ENCODE measurements at places on chromosomes 1 and 21. TPM values are rescaled to one million over a fixed set of nuclear protein-coding genes. Genes with fewer than 3 reads are reported as not detected.
A peak's percentile ranks its signal among the peaks of the same experiment; 100 is the strongest.

GRCh38 chr1:147798731-147799130, 38.3 kb upstream of the GJA5 start:
- DNase-seq, result no peak

DNA sequence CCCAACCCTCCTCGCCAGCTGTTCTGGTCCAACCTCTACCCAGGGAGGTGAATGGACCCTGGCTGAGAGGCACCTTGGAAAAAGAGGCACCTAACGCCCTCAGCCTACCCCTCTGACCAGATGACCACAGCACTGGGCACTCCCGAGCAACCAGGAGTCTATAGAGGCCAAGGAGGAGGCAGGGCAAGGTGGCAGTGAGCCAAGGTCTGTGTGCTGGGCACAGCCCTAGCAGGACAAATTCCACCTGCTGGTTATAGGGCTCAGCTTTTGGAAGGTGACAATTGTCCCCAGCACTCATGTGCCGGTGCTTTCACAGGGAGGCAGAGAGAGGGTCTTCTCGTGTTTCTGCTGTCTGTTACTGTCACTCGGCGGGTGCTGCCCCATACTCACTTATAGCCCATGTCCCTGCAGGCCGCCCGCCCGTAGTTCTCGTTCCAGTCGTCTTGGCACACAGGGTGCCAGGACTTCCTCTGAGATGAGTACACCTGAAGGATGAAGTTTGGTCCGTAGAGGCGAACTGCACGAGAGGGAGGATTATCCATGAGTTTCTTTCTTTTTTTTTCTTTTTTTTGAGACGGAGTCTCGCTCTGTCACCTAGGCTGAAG, 27.8 kb downstream of the TMPRSS2 start:
- DNase-seq, result no peak

GRCh38 chr1:1577367-1578011, 2.8 kb upstream of the SSU72 start:
- no peak for DNase-seq

GRCh38 chr1:63818567-63819325, 44.9 kb downstream of the ROR1 start:
- DNase-seq, result peak; percentile 15

- no peak for DNase-seq
These were observed 35.6 kb downstream of the CAMSAP2 start for GRCh38 chr1:200774311-200774710.

- DNase-seq, result no peak
These were observed 180.1 kb downstream of the ZBTB18 start for GRCh38 chr1:244231193-244231571.

DNA sequence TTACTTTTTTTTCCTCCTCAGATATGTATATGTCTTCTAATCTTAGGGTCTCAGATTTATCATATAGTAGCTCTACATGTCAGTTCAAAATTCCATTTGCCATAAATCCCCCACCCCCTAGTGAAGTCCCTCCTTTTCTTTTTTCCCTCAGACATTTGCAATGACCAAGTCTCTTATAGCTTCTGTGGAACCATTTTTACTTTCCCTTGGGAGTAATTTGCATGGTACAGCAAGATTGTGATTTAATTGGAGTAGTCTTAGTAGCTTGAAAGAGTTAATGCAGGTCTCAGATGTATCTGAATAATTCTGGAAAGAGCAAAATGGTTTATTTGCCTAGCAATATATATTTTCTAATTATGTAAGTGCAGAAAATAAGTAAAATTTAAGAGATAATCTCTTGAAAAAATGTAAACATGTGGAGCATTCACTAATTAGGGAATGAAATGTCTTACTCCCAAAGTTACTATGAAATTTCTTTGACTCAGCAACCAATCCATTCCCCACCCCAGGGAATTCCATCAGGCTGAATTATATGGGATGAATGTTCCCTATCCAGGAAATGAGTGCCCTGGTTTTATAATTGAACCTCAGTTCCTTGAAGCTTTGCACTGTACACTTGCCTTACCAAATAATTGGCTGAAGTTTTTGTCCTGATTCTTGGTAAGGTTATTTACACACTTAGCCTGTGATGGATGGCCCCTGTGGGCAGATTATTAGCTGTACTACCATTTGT, 267.0 kb downstream of the DNM3 start:
- DNase-seq, result peak; percentile 38

DNA sequence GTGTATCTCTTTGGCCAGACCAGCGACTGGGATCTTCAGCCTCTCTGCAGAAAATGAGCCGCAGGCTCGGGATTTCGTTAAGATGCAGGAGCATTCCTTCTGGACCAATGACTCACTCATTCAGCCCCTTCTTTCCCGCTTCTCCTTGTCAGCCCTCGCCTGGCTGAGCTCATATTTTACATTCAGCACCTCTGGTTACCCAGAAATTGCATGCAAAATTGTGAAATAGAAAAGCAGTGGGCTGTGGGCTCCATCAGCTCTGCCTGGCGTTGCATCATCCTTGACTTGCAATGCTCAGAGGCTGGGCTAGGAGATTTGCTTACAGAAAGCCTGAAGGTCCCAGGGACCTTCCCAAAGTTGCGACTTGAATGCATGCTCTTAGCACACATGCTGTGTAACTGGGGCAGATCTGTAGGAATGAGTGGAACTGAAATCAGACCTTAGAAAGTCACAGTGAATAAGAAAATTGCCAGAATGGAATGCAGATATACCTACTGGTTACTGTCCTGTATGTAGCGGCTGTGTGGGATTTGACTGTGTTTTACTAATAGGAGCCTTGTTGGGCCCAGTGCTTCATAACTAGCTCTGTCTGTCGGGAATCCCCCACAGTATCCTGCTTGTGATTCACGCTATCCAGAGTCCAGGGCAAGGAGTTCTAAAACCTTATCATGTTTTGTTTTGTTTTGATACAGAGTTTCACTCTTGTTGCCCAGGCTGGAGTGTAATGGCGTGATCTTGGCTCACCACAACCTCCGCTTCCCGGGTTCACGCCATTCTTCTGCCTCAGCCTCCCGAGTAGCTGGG, 444.8 kb downstream of the KIF26B start:
- peak; percentile 82 for DNase-seq

- DNase-seq, result no peak
These were observed 135.3 kb upstream of the EDN2 start for GRCh38 chr1:41619511-41620364.

DNA sequence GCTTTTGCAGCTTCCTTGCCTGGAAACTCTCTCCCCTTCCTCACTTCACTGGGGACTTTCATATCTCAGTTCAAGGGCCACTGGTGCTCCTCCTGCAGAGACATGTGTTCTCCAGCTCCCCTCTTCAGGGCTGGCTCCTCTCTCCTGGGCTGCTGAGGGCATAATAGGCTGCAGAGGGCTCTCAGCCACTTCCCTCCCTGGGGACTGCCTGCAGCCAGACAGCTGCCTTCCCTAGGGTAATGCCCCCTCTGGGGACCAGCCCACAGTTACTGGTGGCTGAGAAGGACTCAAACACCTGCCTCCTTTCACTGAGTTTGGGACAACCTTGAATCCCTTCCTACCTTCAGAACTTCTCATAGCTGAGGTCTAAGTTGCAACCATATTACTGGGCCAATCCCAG, 104.8 kb upstream of the POU3F1 start:
- DNase-seq, result no peak

Gene SLC45A3
- total RNA-seq, result 2.6 TPM

Gene IL22RA1
- not detected for total RNA-seq
